ENCODE measurements at places on chromosomes 3 and 15.

- DNase-seq = no peak
Measured at GRCh38 chr3:106255870-106256248, 387.0 kb upstream of the CBLB start.

- DNase-seq = no peak
Measured at GRCh38 chr3:24763393-24763792, 268.7 kb upstream of the THRB start.

DNA sequence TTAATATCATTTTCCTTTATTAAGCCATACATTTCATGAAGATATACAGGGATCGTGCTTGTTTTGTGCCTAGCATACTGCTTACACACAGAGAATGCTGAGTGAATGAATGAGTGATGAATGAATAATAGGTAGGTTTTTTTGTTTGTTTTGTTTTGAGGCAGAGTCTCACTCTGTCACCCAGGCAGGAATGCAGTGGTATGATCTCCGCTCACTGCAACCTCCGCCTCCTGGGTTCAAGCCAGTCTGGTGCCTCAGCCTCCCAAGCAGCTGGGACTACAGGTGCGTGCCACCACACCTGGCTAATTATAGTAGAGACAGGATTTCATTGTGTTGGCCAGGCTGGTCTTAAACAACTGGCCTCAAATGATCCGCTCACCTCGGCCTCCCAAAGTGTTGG is 400.0 kb downstream of the ROBO1 start:
- no peak for DNase-seq

DNA sequence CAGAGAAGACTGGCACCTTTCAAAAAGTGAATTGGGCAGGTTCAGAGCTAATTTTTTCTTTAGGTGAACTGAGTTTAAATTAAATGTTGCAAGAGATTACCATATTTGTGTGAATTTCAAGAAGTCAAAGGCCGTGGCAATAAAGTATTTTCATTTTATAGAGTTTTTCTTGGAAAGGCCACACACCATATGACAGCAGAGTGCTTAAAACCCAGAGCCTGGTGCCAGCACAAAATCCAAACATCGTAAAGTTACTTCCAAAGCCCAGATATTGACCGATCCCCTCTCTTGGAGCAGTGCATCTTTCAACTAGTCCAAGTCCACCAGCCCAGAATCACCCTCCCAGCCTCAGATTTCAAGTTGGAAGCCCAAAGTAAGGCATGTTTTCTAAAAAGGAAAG is 164.5 kb downstream of the VGLL4 start:
- no peak for DNase-seq

- DNase-seq = no peak
Measured at GRCh38 chr3:155876037-155876436, 5.6 kb downstream of the GMPS start.

DNA sequence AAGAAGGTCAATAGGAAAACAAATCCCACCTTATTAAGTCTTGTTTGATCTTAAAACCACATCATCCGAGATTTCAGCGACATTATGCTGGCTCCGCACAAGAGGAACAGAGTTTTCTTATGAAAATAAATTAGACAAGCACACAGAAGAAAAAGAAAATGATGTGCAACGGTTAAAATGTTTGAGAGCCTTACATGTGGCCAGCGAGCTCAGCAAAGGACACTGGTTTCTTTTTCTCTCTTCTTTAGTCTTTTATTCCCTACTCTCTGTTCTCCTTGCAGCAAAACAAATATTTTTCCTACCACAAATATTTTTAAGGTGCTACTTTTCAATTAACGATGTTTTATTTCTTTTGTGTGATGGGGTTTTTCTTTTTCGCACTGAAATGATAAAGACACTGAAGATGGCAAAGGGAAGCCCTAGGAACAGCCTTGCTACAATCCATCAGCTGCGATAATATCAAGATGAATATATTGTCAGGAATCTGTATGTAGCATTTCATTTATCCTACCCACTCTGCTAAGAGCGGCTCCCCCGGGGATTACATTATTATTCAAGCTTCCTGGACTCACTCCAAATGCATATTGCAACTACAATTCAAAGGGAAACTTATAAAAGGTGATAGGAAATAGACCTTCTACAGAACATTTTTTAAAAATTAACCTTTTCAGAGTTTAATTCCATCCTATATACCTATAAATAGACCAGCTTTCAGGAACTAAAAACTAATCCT is 72.9 kb downstream of the ANXA2 start:
- DNase-seq = no peak

DNA sequence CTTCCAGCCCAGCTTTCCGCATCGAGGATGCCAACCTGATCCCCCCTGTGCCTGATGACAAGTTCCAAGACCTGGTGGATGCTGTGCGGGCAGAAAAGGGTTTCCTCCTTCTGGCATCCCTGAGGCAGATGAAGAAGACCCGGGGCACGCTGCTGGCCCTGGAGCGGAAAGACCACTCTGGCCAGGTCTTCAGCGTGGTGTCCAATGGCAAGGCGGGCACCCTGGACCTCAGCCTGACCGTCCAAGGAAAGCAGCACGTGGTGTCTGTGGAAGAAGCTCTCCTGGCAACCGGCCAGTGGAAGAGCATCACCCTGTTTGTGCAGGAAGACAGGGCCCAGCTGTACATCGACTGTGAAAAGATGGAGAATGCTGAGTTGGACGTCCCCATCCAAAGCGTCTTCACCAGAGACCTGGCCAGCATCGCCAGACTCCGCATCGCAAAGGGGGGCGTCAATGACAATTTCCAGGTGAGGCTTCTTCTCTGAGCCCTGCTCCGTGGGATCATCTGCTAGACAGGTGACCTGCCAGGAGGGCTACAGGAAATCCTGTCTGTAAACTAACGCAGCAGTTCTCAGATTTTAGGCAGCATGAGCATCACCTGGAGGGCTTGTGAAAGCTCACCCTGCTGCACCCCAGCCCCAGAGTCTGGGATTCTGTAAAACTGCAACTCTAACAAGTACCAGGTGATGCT is 1.6 kb downstream of the THBS1 start:
- no peak for DNase-seq

DNA sequence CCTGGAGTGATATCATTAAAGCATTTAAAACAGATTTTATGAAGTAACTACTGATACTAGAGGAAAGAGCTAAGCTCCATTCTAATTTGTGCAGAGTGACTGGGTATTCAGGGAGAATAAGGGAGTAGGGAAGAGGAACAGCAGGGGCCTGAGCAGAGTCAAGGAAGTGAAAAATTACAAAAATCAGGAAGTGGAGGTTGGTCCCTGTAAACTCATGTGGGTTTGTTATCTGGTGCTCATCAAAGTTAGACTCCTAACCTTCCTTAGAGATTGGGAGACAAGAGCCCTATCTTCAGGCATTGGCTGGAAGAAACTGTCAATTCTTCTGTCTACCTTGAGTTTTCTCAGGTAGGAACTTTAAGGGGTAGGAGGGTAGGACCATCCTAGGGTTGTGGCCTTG is 82.5 kb downstream of the NEK11 start:
- no peak for DNase-seq

DNA sequence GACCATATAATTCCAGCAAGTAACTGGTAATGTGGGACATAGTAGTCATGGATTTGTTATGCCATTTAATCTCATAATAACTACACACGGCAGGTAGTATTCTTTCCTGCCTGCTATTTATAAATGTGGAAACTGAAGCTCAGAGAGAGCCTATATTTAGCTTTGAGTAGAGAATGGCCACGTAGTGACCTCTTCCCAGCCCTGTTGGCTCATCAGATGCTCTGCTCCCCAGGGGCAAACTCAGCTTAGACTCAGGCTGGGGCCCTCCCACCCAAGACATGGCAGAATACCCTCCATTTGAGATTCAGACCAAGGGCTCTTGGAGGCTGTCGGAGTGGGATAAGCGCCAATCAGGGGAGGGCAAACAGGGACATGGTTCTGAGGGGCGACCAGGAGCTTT is 17.3 kb upstream of the HDAC11 start:
- DNase-seq = no peak

GRCh38 chr3:99503350-99503749 is 135.0 kb upstream of the COL8A1 start:
- no peak for DNase-seq

GRCh38 chr3:128494367-128494650 is 1.3 kb upstream of the GATA2 start:
- DNase-seq = no peak

DNA sequence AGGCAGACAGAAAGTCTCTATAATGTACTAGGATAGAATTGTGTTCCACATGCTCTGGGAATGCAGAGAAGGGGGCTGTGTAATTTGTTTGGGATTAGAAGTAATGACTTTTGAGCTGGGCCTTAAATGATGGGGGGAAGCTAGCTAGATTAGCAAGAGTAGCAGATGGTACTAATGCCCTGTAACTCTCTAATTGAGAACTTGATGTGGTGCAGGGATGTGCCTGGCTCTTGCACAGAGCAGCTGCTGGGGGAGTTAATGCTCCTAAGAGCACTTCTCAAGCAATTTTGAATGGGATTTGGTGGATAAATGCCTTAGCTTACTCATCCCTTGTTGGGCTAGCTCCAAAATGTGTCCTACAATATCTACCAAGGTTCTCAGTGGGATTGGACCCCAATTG is 12.4 kb upstream of the SYN2 start:
- DNase-seq = no peak

GRCh38 chr15:98384328-98385029 is 263.9 kb upstream of the IGF1R start:
- no peak for DNase-seq

DNA sequence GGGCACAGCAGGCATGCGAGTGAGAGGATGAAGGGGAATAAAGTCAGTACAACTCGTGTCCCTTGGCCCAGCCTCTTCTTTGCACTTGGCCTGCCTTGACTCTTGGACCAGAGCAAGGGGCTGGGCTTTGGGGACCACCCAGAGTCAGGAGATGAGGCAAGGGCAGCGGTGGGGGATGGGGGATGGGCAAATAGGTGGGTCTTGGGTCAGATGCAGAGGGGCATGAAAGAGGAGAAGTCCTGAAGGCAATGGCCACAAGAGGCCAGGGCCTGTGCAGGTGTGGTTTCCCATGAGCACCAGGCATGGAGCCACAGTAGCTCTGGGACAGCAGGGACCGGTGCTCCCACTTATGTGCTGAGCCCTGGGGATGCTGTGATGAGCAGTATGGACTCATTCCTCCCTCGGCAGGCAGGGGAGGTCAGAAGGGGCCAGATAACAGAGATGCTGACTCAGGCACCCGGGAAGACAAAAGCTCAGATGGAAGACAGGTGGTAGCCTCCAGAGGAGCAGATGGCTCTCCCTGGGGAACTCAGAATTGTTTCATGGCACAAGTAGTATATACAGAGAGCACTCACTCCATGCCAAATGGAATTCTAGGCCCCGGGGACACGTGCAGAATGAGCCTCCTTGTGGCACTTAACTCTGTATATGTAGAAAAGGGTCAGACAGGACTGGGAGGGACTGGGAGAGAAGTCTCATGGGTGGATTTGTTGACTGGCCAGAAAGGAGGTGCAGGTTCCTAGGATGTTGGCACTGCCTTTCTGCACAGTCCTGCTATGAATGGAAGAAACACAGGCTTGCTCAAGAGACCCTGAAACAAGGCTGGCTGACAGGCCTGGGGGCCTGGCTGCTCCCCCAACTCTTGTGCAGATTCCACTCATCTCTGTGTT is 14.3 kb downstream of the ZBTB47 start:
- DNase-seq = peak; percentile 71

DNA sequence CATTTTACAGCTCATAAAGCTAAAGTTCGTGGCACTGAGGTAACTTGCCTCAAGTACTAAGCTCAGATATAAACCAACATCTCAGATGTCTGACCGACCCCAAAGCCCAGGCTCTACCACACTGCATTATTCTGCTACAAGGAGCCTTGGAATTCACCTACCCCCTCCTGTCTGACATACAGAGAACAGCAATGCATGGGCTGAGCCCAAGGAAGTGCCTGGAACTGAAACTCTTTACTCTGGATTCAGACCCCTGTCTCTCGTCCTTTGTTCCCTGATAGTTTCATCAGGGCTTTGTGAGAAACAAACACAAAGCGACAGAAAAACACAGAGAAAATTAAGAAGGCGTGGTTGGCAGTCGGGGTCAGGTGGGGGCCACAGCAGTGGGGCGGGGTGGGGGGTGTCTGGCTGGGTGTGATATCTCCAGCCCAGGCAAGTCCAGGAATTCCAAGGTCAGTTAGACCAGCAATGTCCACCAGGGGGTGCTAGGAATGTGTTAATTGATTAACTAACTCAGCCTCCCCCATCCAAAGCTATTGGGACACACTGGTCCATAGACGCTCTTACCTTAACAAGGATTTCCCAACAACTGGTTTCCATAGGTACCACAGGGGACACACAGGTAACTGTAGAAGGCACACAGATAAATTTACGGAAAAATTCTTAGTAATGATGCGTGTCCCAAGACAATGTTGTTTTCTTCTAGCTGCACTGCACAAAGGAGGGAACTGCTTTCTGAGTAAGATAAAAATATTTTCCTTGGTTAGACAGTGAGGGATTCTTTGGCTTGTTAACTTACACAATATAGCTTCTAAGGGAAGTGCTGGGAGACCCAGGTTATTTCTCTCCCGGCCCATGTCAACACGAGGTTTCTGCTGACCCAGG is 18.8 kb upstream of the SSUH2 start:
- DNase-seq = no peak

- DNase-seq = no peak
Measured at GRCh38 chr3:150779402-150779858, 16.5 kb upstream of the SIAH2 start.

- DNase-seq = no peak
Measured at GRCh38 chr15:77440378-77440999, 19.8 kb downstream of the HMG20A start.

GRCh38 chr3:49775538-49775937 is 10.8 kb downstream of the IP6K1 start:
- DNase-seq = no peak

- no peak for DNase-seq
Measured at GRCh38 chr15:74616366-74616939, 817 bp downstream of the CLK3 start.

GRCh38 chr3:549636-550035 is 353.1 kb downstream of the CHL1 start:
- no peak for DNase-seq

DNA sequence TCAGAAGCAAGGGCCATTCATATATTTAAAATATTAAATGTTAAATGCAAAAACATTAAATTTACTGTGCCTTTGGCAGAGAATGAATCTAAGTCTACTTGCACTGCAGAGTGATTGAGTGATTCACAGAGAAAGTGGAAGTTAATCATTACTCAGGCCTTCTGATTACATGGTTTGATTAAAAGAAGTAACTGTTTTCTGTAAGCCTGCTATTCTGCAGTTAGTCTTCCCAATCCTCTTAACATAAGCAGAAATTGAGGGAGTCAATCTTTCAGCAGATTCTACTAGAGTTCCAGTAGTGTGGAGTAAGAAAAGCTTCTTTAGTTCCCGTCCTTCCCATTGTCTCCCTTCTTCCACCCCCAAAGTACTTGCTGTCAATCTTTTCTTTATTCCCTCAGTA is 1.5 kb downstream of the NLGN1 start:
- DNase-seq = no peak

GRCh38 chr3:173103469-173103868 is 37.6 kb downstream of the SPATA16 start:
- no peak for DNase-seq

- no peak for DNase-seq
Measured at GRCh38 chr15:63104727-63105126, 16.9 kb upstream of the LACTB start.

GRCh38 chr3:158742871-158743663 is 10.8 kb upstream of the RARRES1 start:
- no peak for DNase-seq

All from NCI-H187 treated with DMSO at 0.1 percent for 48 hours (cell line).